CD4-positive, alpha-beta T cell treated with Interleukin-10 for 1 hour (primary cell): ENCODE measurements at places on chromosomes 5 and 9.

DNA sequence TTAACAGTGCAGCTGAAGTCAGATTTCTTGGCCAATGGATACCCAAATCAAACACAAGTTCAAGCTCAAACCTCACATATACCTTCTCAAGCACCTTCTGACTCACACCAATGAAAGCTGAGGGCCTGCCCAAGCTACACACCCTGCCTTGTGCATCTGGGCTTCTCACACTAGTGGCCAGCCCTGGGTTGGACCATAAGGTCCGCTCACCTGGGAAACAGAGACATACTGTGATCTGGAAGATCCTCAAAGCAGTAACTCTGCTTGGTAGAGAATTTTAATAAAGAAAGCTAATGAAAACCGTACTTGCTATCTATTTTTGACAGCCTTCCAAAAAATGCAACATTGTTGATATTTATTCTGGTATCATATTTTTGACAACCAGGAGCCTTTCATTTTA lies 7.4 kb upstream of the TRPM3 start:
- DNase-seq: no peak

DNA sequence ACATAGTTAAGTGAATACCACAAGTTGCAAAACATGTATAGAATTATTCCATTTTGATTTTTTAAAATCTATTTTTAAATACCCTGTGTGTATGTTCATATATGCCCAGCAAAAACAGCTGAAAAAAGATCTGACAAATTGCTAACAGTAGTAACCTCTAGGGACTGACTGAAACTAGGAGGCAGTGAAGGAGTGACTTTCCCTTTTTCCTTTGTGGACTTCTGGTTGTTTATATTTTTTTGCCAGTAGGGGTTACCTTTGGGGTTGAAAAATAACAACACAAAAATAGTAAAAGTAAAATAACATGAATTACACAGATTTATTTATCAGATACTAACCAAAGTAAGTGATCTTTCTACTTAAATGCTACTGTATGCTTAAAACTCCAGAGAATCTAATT lies 2.9 kb downstream of the MEGF9 start:
- DNase-seq: no peak

GRCh38 chr9:114304416-114305188 lies 18.3 kb upstream of the ORM1 start:
- no peak for DNase-seq

GRCh38 chr5:140977003-140977402 lies 10.7 kb downstream of the PCDHAC2 start:
- DNase-seq: no peak

GRCh38 chr5:55344392-55344992 lies 36.7 kb downstream of the MTREX start:
- DNase-seq: peak; percentile 71

DNA sequence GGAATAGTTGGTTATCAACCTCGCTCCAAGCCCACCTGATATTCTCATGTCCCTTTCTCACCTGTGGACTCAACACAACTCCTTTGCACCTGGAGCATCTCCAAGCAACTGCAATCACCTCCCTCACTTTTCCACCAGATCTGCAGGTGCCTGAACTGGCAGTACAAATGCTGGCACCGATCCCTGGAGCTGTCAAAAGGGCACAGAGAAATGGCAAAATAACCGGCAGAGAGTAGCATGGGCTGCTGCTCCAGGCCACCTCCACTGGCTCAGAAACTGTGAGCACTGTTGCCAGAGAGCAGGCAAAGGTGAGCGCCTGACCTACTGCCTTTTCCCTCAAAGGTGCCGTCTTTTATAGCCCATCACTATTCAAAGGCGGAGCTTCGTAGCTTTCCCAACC lies 14.7 kb downstream of the EQTN start:
- no peak for DNase-seq

DNA sequence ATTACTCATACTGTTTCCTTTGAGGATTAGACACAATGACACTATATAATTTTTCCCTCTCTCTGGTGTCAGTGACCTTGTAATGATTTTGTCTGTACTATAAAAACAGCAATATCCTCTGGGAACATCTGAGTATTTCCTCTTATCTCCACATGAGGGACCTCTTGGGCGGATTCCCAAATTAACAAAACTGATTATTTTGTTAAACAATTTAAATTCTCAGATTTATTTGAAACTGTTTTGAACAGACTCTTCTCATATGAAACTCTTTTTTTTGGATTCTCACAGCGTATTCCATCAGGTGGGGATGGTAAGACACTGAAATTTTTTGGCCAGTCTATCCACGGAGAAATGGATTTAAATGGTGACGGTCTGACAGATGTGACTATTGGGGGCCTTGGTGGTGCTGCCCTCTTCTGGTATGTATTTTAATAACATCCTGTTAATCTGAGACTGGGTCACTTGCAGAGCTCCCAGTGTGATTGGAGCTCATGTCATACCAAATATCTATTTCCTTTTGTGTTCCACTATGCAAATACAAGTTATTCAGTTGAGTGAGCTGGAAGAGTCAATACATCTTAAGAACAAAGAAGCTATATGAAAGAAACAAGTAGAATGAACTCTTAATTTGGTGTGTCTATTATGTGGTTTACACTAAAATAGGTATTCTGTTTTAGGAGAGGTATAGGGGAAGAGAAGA lies 73.8 kb upstream of the ITGA2 start:
- peak; percentile 78 for DNase-seq

DNA sequence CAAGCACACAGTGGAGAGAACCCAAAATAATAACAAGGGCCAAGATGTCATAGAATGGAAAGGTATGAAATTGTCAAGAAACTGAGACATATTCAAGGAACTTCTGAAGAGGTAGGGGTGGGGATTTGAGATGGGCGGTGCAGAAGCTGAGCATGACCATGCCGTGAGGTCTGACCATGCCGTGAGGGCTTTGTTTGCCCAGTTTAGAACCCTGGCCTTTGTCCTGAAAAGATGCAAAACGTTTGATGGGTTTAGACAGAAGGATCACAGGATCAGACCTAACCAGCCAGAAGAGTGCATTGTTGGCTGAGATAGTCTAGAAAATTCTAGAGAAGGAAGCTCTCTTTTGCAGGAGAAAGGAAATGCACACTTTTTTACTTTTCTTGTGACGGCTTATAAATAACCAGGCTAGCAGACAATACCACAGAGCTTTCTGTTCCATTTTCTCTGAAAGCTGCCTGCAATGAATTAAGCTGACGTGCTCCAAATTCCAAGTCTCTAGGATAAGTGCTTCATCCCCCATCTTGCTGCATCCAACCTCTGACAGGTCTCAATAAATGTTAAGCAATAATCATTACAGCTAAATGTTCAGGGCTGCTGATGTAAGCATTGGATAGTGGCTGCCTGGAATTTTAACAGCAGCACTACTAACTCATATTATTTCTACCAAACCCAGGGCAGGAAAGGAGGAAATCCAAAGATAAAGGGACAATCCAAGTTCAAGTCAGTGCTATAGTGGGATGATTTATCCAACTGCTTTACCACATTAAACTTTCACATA lies 110.9 kb upstream of the IL6ST start:
- DNase-seq: no peak

DNA sequence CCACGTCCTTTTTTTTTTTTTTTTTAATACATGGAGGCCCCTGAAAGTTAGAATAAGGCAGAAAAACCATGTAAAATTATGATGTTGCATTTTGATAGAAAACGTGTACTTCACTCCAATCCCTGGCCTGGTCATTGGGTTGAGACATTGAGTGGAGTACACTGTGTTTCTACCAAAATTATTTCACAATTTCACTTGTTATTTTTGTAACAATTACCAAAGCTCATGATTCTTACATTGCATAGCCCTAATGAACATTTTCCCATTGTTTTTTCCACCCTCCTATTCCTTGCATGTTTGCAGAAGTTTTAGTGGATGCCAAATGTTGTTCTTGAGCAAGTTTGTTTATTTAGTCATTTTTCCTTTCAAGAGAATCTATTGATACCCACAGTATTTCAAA lies 21.9 kb downstream of the MAMDC2 start:
- no peak for DNase-seq

GRCh38 chr5:59103303-59103702 lies 520.4 kb downstream of the RAB3C start:
- no peak for DNase-seq

GRCh38 chr5:93583768-93584595 lies 960 bp downstream of the NR2F1 start:
- DNase-seq: peak; percentile 37

DNA sequence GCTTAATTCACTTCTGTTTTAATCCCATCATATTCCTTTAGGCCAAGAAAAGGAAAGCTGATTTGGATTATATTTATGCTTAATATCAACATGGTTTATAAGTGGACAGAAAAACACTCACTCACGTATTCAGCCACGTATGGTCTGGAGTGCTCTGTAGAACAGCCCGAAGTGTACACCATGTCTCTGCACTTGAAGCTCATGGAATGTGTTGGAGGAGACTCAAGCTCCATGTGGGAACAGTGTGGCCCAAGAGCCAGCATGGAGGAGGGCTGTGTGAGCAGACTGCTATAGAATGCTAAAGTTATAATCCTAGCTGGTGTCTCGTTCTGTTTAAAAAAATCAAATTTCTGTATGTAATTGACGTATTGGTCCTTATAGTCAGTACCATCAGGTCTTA lies 32.9 kb downstream of the OTULINL start:
- DNase-seq: no peak
